ENCODE measurements at places on chromosomes 6 and 20.

DNA sequence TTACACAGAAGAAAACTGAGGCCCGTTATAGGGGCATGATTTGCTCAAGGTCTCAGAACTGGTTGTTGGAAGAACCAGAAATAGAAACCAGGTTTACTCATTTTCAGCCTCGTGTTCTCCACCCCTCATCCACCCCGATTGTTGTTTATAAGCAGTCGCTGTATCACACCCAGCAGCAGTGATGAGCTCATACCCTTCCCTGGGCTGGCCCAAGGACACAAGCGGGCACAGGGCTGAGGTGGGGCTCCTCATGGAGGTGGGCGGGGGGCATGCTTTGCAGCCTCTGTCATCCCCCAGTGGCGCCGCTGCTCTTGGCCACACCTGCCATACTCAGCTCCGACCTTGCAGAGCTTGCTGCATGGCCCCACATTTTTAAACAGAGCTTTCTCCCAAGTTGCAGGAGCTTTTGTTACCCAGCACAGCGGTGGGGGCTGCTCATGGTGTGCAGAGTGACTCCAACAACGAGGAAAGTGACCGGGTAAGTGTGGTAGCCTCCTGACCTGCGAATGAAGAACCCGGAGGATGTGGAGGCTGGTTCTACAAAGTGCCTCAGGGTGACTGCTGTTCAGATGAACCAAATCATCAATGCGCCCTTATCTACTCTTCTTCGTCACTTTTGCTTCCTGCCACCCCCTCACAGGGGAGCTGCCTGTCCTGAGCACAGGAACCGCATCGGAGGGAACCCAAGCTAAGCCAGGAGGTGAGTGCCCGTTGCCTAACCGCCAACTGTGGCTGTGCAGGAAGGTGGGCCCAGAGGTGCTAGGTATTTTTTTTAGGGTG, 43.6 kb upstream of the NKX2-2 start:
- DNase-seq = no peak

DNA sequence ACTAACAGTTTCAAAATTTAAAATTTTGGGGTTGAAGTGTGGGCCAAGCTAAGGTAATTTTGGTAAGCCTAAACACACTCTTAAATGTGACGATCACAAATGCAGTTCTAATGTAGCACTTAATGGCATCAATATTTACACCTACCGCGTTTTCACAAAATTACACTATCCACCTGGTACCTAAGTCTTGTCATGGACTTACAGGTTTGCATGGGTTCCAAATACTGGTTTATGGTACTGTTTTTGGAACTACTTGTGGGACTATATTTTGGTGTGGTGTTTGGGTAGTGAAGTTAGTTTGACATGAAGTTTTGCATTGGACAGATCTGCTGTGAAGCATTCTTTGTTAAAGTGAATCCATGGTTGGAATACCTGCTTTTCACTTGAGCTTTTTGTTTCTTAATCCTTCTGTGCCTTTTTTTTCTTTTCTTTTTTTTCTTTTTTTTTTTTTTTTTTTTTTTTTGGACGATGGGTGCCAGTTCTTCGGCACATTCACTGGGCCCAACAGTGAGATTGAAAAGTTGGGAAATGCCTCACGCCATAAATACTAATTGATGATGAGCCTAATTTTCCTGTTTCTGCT, 6.5 kb downstream of the SRSF3 start:
- no peak for DNase-seq

DNA sequence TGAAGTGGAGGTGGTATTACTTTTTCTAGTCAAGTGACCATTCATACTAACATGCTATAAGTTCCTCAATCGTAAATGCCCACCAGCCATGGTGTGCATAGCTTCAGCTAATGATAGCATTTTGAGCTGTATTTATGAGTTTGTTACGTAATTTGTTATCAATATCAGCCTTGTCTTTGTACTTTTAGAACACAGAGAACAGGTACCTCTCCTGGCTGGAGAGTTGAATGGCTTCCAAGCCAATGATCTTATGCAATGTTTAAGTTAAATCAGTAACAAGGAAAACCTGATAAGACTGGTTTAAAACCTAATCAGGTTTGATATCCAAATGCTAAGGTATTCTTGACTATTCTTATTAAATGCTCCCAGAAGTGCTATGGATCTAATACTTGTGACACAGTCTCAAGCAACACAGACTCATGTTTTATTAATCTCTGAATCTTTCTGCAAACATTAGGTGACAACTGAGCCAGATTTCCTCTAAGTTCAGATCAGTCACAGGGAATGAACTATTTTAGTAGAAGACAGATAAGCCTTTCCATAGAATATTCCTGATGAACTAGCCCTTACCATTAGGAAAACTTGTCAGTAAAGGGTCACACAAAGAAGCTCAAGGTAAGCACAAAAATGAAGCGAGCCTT, 154.8 kb downstream of the PTPRK start:
- no peak for DNase-seq

- DNase-seq = no peak
Observed at GRCh38 chr20:10590950-10591671, 82.7 kb downstream of the JAG1 start.

DNA sequence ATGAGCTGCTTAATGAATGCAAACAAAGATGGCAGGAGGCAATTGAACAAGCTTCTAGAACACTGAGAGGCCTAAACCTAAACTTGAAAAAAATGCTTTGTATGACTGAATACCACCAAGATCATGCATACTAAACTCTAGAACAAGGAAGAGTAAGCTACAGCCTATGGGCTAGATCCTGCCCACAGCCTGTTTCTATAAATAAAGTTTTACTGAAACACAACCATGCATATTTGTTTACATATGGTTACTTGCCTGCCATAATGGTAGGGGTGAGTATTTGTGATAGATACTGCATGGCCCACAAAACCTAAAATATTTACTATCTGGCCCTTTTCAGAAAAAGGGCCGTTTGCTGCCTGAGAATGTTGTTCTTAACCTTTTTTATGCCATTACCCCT, 37.0 kb downstream of the ZFP64 start:
- no peak for DNase-seq

GRCh38 chr20:25040438-25040831, 17.5 kb downstream of the ACSS1 start:
- no peak for DNase-seq

Data from RPMI7951 (cell line).